ENCODE measurements at places on chromosomes 13 and 19. TPM values are rescaled to one million over a fixed set of nuclear protein-coding genes. Genes with fewer than 3 reads are reported as not detected.

PDX1 gene
- not detected for total RNA-seq

DNA sequence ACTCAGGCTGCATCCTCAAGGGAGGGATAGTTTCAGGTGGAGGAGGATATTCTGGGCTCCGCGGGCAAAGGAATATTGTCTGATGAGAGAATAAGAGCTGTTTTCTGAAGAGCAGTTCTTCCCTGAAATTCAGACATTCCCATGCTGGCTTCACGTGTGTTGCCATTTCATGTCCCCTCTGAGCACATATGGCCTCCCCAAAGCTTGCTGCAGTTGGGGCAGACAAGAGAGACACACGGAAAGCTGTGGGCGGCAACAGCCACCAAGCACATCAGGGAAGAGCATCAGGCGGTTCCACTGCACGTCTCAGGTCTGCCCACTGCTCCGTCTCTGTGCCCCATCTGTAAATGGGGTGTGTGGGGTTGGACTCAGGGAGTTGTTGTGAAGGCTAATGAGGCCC, 247.5 kb upstream of the TSHZ3 start:
- no peak overlapping the region for H3K4me3 ChIP-seq
- H3K27ac ChIP-seq: no peak overlapping the region
- DNase-seq: no peak
- H3K36me3 ChIP-seq: no peaks in the 10 kb centered on the region
- H3K4me1 ChIP-seq: no peaks in the 10 kb centered on the region

- DNase-seq: no peak
- no peaks in the 10 kb centered on the region for H3K27me3 ChIP-seq
- H3K4me3 ChIP-seq: no peak overlapping the region
- H3K27ac ChIP-seq: no peak overlapping the region
- no peaks in the 10 kb centered on the region for H3K4me1 ChIP-seq
- no peaks in the 10 kb centered on the region for H3K36me3 ChIP-seq
Observed at GRCh38 chr13:82664183-82664582, 1218.1 kb downstream of the SLITRK1 start.

DNA sequence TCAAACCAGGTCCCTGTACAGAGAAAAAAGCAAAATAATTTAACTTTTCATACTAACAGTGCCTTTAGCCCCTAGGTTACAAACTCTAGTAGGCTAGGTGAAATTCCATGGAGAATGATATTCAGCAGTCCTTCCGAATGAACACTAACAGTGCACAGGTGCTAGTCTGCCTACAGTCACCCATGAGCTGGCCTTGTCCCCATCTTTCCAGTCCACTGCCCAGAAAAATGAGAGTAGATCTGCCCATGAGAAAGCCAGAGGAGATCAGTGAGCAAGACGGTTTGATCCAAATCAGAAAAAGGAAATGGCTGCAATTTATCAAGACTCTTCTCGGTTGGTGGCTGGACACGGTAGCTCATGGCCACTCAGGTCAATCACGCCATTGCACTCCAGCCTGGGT, 524.9 kb downstream of the FGF9 start:
- no peaks in the 10 kb centered on the region for H3K4me1 ChIP-seq
- H3K4me3 ChIP-seq: no peak overlapping the region
- DNase-seq: no peak
- no peaks in the 10 kb centered on the region for H3K36me3 ChIP-seq
- H3K27ac ChIP-seq: no peak overlapping the region

ZNF667 gene
- total RNA-seq: 0.59 TPM

KLF2 gene
- 4.2 TPM for total RNA-seq

STK11 gene
- total RNA-seq: 31.7 TPM

DNA sequence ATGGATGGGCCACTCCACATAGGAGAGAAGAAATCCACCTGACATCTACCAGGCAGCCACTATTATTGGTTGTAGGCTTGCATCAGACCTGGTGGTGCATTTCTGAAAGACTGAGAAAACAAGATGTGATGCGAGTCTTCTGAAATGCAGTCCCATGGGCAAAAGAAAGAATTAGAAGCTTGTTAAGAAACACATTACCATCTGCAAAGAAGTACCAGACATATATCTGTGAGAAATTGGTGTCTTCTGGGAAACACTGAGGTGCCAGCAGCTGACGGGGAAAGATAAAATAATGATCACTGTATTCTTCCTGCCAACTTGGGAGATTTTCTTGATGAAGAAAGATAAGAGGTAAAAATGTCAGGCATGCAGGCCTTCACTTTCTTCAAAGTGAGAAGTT, 14.4 kb downstream of the AMER2 start:
- H3K36me3 ChIP-seq: no peaks in the 10 kb centered on the region
- no peaks in the 10 kb centered on the region for H3K4me1 ChIP-seq
- H3K27ac ChIP-seq: no peak overlapping the region
- no peaks in the 10 kb centered on the region for H3K27me3 ChIP-seq
- no peak for DNase-seq

SPACA4 gene
- not detected for total RNA-seq

Data from right lobe of liver (tissue), 6 donors.